Activated naive CD4-positive, alpha-beta T cell (primary cell): ENCODE measurements at places on chromosomes 5 and 9.

DNA sequence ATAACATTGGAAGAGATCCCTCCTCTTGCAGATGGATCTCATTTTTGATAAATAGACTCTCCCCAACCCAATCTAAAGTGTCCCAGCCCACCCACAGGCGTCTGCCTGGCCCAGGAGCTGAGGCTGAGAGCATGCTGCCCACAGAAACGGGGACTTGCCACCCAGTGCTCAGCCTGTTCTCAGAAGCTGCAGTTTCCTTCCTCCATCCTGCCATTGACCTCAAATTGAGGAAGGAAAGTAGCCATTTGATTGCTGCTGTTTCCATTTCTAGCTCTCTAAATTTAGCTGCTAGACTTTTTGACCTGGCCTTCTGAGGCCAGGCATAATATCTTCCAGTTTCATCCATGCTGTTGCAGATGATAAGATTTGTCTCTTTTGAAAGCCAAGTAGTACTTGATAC, 31.1 kb upstream of the FRMD3 start:
- DNase-seq, result no peak

DNA sequence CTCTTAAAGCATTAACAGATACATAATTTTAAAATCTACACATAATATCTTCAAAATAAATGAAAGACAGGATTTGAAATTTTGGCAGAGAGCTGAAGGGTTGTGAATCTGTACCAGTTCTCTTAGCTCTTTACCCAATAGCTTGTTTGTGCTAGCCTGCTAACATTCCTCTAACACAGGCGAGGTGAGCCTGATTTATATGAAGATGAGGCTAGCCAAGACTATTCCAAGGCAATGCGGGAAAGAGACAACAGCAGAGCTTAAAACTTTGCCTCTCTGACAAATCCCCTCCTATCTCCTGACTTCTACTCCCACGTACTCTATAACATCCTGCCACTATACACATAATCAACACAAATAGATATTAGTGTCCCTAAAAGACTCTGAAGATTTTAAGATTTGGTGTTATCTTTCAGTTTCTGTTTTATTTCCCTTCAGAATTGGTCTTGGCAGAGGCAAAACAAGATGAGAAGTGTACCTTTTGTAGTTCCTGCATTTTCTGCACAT, 745.6 kb upstream of the ZNF608 start:
- DNase-seq, result no peak

GRCh38 chr9:128383007-128383753, 12.0 kb downstream of the URM1 start:
- no peak for DNase-seq

DNA sequence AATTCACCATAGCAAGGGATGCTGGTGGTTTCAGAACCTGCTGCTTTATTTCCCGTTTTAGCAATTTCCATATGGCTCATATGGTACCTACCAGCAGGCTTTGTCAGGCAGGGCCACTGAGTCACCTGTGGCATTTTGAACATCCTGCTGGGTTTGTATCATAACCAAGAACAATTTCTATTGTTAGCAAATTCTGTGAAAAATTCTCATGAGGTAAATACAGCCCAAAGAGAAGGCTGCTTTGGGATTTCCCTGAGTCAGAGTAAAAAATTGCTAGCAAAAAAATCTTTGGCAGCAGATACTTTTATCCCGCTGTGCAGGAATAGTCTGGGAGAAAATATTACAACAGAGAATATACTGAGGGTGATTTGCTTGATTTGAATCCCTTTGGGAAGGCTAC, 52.7 kb downstream of the PRR16 start:
- no peak for DNase-seq

DNA sequence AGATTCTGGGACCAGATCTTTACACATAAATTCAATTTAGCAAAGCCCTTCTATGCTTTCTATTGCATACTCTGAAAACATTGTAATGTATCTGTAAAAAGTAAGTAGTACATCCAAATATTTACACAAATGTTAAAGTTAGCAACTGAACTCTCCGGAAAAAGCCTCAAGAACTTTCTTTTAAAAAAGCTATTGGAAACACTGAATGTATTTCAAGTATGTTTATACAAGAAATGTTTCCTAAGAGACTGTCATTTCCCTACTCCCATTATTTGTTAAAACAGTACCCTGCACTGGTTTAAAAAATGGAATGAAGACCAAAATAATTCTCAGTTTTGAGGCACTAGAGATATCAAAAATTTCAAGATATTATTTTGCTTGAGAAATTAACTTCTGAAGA, 44.8 kb upstream of the TRIM36 start:
- DNase-seq, result no peak

GRCh38 chr5:97888439-97888838, 705.4 kb upstream of the RIOK2 start:
- DNase-seq, result no peak

GRCh38 chr5:87885758-87886157, 382.9 kb downstream of the TMEM161B start:
- no peak for DNase-seq

DNA sequence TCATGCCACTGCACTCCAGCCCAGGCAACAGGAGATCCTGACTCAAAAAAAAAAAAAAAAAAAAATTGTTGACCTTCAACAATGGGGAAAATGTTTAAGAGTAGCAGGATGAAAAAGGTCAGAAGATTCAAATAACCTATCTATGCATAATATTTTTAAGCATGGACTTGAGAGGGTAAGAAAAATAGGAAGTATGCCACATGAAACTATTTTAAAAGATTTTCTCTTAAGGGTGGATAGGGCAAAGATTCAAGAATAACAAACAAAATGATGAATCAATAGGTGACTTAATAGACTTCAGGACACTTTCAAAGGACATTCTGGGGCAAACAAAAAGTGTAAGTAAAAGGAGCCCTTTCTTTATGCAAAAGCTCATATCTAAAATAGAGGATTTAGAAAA, 3.2 kb downstream of the TEX48 start:
- DNase-seq, result no peak

DNA sequence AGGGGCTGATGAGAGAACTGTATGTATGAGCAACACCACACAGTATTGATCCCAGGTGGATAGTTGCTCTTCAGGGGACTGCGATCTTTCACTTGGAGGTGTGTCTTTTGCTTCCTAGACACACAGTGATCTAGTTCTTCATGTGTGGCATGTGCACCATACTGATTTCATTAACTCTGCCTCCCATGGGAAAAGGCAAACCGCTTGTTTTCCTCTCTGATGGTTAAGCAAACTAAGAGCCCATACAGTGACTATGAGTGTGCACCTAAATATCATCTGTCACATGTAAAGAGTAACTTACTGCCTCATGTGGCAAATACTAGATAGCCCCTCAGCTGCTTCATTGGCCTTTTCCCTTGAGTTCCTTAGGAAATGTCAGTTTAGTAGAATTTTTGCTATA, 147.3 kb downstream of the TLE4 start:
- no peak for DNase-seq

DNA sequence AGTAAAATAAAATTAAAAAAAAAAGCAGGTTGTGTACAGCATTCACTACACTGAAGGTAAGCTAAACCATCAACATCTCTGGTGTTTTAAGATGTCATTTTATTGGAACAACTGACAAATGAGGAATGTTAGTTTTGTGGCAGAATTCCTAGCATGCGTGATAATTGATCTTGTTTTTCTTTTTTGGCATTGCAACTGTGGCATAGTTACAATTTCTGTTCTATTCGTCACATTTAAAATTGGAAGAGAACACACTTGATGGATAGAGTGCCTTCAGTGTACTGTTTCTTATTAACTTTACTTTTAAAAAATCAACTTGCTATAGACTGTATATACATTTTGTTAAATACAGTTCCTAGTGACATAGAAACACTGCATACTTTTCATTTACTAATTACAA, 43.6 kb upstream of the TNFSF15 start:
- DNase-seq, result no peak
